ENCODE measurements at places on chromosomes 7 and 10.
A peak's percentile ranks its signal among the peaks of the same experiment; 100 is the strongest.

- DNase-seq: peak; percentile 21
Observed at GRCh38 chr10:92590623-92591549, 2.0 kb upstream of the KIF11 start.

DNA sequence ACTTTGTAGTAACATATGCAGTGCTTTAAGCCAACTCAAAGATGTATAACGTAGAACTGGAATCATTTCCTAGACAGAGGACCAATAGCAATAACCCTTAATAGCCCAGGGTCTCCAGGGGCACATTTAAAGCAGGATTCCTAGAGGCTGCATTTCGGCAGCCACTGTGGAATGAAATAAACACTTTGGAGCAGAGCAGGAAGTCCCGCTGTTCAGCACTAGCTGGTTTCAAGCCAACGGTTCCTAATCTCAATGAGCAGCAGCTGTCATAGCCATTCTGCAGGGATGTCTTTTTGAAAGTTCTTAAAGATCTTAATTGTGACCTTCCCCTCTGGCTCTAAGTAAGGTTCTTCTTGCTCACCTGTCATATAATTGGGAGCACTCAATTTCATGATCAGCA is 18.4 kb upstream of the MACROH2A2 start:
- no peak for DNase-seq

DNA sequence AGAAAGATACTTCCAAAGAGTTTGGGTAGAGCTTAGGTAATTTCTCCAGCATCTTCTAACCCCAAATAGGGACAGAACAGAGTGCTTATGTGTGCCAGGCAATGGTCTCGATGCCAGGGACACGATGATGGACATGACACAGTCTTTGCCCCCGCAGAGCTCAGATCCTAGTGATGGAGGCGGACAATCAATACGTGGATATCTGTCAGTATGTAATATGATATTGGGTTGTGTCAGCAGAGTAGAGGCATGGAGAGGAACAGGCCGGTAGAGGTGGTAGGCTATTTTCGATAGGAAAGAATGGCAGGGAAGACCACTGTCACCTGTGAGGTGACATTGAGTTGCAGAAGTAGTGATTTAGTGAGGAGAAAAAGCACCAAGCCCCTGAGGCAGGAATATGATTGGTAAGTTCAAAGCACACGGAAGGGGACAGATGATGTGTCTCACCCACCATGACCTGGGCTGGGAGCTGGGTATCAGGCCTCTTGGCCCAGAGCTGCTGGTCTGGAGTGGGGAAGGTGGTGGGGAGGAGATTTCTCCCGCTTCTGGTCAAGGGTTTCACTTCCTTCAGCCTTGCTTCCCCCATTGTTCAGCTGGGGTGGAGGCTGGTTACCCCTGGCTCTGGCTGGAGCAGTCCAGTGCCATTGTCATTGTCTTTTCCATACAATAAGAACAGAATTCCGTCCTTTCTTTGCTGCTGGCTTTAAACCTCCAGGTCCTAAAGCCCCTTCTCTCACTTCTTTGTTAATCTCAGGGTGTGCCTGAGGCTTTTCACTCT is 36.0 kb upstream of the SRGN start:
- peak; percentile 74 for DNase-seq

DNA sequence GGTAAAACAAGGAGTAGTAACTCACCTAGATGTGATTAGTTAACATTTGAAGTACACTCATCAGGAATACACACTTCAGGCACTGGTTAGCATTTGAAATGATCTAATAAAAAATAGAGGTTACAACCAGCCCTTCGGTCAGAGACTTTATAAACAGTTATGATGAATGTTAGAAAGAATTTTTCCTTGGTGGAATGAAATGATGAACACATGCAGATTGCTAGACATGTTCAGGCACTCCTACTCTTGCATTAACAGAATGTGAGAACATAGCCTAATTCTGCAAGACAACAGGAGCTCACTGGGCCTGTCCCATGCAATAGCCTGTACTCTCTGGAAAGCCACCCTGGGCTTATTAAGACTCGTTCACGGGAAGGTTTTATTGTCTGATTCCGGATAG is 47.3 kb upstream of the TECTB start:
- DNase-seq: no peak

- DNase-seq: peak; percentile 69
Observed at GRCh38 chr7:6558837-6559236, 7.6 kb upstream of the GRID2IP start.

GRCh38 chr7:139752604-139753003 is 25.2 kb downstream of the HIPK2 start:
- DNase-seq: no peak

- no peak for DNase-seq
Observed at GRCh38 chr7:90777465-90777864, 181.3 kb downstream of the CDK14 start.

Data from inflammatory macrophage treated with lipopolysaccharide for 4 hours (primary cell).